ENCODE measurements at places on chromosomes 4 and X. TPM values are rescaled to one million over a fixed set of nuclear protein-coding genes. Genes with fewer than 3 reads are reported as not detected.

The YY2 gene
- total RNA-seq: 4.0 TPM

The HTR2C gene
- total RNA-seq: not detected

The NDST3 gene
- total RNA-seq: not detected

The DGKK gene
- total RNA-seq: not detected

The ELOVL6 gene
- total RNA-seq: 14.2 TPM

The PNMA5 gene
- total RNA-seq: not detected

The BBS7 gene
- 19.0 TPM for total RNA-seq

The SEL1L3 gene
- 206 TPM for total RNA-seq

The PTTG2 gene
- not detected for total RNA-seq

The ADH7 gene
- not detected for total RNA-seq

The EIF1AX gene
- total RNA-seq: 21.7 TPM

The CSN3 gene
- not detected for total RNA-seq

The SNCA gene
- total RNA-seq: 33.8 TPM

The SRPX gene
- 500 TPM for total RNA-seq

The CTAG1B gene
- total RNA-seq: not detected

The PARM1 gene
- total RNA-seq: 3.0 TPM

The CYSLTR1 gene
- total RNA-seq: 5.1 TPM

The HSFX3 gene
- not detected for total RNA-seq

The TMPRSS11B gene
- not detected for total RNA-seq

The RRH gene
- total RNA-seq: not detected

The KIT gene
- 1.2 TPM for total RNA-seq

The ADGRL3 gene
- total RNA-seq: 0.56 TPM

The ZBTB33 gene
- 10.9 TPM for total RNA-seq

The CFAP47 gene
- not detected for total RNA-seq

The HHIP gene
- total RNA-seq: 11.1 TPM

The NIPAL1 gene
- total RNA-seq: 2.0 TPM

The COX7B2 gene
- total RNA-seq: not detected

The RAI2 gene
- 2.0 TPM for total RNA-seq

Measured in smooth muscle cell of the pulmonary artery (primary cell).